ENCODE measurements at places on chromosomes 7 and 10. TPM values are rescaled to one million over a fixed set of nuclear protein-coding genes. Genes with fewer than 3 reads are reported as not detected.

DNA sequence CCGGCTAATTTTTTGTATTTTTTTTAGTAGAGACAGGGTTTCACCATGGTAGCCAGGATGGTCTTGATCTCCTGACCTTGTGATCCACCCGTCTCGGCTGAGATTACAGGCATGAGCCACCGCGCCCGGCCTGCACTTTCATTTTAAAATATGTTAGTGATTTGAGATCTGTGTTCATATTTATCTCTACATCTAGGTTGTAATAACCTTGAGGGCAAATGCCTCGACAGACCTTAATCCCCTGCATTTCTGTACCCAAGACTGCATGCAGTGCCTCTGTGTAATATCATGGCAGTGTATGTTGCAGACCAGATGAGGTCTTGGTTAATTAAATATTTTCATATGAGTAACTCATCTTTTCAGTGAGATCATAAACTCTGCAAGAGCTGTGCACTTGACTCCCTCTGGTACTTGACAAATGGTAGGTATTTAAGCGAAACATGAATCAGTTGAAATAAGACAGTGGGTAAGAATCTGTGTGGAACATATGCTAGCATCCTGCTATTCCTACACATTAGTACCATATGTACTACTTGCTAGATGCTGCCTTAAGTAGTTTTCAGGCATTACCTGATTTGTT lies 673.9 kb upstream of the ANKRD30A start:
- no peak for DNase-seq

DNA sequence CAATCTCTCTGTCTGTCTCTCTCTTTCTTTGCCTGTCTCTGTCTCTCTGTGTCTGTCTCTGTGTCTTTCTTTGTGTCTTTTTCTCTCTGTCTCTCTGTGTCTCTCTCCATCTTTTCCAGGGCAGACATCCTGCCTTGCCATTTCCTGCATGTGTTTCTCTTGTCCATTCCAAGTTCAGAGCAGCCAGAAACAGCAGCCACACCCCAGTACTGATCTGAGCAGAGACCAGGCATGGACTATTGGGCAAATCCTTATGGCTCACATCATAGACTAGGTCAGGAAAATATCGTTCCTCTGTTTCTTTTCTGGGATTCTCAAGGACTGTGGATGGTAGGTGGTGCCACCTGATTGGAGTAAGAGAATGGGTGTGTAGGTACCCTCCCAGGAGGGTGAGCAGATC lies 95.8 kb downstream of the RAMP3 start:
- DNase-seq, result no peak

GRCh38 chr7:55237156-55237893 lies 127.8 kb upstream of the LANCL2 start:
- no peak for DNase-seq

DNA sequence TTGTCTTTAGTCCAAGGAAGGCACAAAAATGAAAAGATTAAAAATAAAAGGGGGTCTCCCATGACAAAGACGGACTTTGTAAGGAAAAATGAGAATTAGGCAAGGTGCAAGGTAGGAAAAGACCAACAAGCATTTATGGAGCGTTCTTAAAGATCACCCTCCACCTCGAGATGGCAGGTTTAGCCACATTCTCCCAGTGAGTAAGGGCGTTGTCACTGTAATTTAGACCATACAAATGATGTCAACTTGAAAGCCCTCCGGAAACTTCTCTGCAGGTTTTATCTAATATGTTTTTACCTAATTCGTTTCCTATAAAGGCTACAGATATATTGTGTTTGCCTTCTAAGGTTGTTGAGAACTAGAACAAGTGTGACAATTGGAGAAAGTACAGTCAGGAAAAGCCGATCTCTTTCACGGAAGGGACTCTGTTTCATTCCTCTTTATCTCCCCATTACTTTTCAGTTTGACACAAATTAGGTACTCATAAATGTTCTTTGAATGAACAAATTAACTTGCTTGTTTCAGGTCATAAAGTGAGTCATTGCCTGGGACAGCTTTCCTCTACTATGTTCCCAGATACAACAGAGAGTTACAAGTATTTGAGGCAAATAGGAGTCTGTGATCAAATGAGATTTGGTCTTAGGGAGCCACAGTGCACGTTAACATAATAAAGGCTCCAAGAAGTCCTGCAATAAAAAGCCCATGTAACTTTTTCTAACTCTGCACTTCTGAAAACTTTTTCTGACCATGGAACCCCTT lies 102.6 kb upstream of the HABP2 start:
- DNase-seq, result no peak

DNA sequence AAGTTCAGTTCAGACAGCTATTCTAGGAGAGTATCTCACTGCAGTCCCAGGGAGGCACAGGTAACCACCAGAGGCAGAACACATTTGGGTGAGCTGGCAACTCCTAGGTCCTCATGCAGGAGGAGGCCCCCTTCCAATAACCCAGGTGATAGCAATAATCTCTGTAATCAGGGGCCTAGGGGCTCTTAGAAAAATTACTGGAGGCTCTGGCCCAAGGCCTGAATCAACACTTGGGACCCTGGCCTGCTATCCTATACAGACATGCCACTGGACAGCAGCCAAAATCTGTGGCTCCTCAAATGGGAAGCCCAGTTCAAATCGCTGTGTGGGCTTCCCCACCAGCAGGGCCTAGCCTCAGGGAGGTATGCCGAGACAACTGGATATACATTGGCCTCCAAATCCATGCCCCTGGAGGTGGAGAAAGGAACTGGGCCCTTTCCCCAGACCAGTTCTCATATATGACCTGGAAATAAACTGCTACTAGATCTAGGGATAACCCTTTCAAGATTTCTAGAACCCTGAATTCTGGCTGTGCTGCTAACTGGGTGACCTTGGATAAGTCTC lies 1.6 kb downstream of the AVPI1 start:
- DNase-seq, result no peak

DNA sequence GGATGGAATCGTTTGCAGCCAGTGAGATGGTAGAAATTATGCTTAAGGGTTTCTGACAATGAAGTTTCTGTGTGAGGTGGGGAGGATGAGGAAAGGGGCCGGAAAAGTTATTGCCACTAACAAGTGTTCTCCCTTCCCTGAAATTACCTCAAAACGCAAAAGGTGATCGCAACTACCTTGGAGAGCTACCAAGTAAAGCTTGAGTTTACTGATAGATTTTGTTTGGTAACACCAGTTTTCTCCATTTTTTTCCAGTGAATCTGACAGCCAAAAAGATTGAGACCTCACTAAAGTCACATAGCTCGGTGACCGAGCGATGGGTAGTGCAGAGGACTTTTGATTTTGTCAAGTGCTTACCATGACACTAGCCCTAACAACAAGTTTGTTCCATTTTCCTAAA lies 1.6 kb downstream of the SUV39H2 start:
- DNase-seq, result no peak

DNA sequence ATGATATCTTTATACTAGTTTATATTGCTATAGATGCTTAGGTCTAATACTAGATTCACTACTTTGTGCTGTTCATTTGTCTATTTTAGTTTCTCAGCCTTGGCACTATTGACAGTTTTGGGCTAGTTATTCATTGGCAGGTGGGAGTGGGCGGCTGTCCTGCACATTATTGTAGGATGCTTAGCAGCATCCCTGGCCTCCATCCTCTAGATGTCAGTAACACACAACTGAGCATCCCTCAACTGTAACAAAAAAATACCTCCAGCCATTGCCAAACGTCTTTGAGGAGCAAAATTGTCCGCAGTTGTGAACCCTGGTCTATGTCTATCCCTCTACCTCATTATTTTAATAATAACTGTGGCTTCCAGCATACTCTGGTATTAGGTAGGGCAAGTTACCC lies 34.4 kb upstream of the PNLIP start:
- no peak for DNase-seq

GRCh38 chr10:27607591-27607990 lies 103.5 kb downstream of the RAB18 start:
- no peak for DNase-seq

- peak; percentile 70 for DNase-seq
Measured at GRCh38 chr7:92691578-92691977, 101.4 kb upstream of the FAM133B start.

GRCh38 chr7:119783799-119784198 lies 489.2 kb upstream of the KCND2 start:
- DNase-seq, result no peak

GRCh38 chr7:99132595-99133321 lies 11.2 kb downstream of the SMURF1 start:
- no peak for DNase-seq

SUN3 gene
- not detected for polyA plus RNA-seq

PRKCQ gene
- polyA plus RNA-seq, result 0.49 TPM

CPA2 gene
- polyA plus RNA-seq, result 0.09 TPM

GRCh38 chr7:131502810-131503508 lies 53.5 kb downstream of the PODXL start:
- no peak for DNase-seq

DNA sequence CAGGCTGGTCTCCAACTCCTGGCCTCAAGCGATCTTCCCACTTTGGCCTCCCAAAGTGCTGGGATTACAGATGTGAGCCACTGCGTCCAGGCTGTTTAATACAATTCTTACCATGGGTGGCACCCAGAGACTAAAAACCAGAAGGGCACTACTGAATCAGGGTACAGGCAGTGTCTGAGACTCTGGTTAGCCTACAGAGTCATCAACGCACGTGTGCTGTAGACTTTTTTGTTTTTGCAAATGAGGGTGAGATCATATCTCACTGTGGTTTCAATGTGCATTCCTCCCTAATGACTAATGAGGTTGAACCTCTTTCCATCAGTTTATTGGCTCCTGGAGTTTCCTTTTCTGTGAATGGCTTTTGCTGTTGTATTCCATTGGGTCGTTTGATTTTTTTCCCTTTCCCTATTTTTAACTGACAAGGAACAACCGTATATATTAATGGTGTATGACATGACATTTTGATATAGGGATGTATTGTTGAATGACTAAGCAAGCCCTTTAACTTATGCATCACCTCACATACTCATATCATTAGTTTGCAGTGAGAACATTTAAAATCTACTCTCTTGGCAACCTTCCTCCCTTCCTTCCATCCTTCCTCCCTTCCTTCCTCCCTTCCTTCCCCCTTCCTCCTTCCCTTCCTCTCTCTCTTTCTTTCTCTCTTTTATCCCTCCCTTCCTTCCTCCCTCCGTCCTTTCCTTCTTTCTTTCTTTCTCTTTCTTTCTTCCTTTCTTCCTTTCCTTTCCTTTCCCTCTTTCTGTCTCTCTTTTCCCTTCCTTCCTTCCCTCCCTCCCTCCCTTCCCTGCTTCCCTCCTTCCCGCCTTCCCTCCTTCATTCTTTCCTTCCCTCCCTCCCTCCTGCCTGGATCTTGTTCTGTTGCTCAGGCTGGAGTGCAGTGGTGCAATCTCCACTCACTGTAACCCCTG lies 9.3 kb upstream of the TMEM270 start:
- peak; percentile 70 for DNase-seq

DNA sequence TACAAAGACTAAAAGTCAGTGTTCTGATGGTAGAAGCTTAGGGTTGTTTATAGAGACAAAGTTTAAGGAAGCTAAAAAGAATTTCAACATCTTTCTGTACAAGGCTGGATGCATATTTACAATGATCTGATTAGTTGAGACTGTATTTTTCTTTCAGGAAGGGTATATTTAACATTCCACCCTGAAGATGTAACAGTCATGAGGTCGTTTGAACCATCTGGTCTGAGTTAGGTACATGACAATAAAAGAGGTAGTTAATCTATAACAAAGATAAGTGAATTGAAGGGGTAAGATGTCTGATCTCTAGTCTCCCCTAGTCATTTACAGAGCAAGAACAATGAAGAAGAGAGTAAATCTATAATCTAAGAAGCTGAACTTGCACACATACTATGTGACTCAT lies 821.2 kb downstream of the CNTNAP2 start:
- no peak for DNase-seq

DNA sequence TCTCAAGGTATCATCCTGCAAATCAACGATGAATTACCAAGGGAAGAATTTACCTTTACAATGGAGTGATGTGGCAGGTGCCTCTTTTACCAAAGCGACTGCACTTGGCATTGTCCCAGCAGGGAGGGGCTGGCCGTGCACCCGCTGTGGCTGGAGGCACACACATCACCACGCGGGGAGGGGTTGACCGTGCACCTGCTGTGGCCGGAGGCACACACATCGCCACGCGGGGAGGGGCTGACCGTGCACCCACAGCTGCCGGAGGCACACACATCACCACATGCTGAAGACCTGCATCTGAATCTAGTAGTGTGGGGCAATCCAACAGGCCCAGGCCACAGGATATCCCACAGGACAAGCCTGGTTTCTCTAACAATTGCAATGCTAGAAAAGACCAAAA lies 493.5 kb downstream of the DNAJB6 start:
- DNase-seq, result no peak

EDRF1 gene
- polyA plus RNA-seq, result 13.3 TPM

KCTD7 gene
- polyA plus RNA-seq, result 19.1 TPM

DNA sequence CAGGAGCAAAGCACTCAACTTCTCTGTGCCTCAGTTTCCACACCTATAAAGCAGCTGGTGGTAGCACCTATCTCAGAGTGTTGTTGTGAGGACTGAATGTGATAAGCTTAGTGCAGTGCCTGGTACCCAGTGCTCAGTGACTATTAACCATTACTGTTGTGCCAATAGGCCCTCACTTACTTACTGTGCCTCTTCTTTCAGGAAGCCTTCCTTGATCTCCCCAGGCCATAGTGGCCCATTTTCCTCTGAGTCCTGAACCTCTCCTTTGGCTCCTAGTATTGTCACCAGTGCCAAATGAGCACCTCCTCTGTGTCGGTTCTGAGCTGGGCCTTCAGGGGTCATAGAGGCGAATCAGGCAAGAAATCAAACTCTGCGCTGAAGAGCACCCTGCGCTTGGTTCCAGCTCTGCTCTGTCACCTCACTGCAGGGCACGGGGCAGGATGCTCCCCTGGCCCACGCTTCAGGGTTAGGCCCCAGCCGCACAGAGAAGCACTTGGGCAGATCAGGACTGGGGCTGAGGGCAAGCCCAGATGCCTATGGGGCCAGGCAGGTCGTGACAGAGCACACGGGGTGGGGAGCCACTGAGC lies 2.5 kb downstream of the CALHM1 start:
- DNase-seq, result no peak

GRCh38 chr7:818031-818699 lies 14.1 kb upstream of the SUN1 start:
- DNase-seq, result no peak

All from urinary bladder (tissue), 4 donors.